ENCODE measurements at places on chromosomes 1 and 21. TPM values are rescaled to one million over a fixed set of nuclear protein-coding genes. Genes with fewer than 3 reads are reported as not detected.

DNA sequence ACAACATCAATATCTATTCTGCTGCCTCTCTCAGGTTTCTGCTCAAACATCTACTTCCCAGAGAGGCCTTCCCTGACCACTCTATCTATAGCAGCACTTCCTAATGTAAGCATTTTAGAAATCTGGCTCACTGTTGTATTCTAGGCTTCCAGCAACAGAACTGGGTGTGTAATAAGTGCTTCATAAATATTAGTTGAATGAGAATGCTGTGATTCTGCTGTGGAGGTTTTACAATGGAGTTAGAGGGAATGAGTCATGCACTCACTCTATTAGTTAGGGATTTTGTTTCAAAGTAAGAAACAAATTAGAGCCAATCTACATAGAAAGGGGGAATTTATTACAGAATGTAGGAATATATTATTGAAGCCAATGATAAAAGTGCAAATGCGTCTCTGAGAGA lies 38.6 kb upstream of the SLC35F3 start:
- DNase-seq = no peak

DNA sequence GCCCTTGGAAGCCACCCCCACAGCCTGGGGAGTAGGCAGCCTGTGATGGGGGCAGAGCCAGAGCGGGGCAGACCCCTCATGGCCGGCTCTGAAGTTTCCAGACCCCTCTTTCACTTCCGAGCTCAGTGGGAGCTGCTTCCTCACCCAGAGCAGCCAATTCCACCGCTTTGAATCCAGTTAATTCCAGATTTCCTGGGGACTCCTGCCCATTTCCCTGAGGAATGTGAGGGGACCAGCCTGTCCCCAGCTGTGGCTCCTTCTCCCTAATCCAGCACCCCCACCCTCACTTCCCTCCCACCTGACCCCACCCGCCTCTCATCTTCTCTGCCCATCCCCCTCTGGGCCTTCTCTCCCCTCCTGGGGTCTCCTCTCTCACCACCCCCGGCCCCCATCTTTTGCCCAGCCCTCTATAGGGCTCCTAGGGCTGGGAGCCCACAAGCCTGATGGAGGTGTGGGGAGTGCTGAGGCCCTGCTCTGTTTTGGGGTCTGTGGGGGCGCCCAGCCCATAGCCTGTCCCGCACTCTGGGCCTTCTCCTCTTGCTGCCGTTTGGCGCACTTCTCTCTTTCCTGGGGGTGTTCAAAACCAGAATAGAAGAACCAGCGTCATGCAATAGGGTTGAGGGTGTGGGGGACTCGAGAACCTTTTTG lies 26.2 kb upstream of the TNFRSF1B start:
- no peak for DNase-seq

GRCh38 chr1:8903410-8903809 lies 24.9 kb upstream of the ENO1 start:
- DNase-seq = no peak

- no peak for DNase-seq
These were observed 8.1 kb downstream of the MFAP2 start for GRCh38 chr1:16972189-16972895.

DNA sequence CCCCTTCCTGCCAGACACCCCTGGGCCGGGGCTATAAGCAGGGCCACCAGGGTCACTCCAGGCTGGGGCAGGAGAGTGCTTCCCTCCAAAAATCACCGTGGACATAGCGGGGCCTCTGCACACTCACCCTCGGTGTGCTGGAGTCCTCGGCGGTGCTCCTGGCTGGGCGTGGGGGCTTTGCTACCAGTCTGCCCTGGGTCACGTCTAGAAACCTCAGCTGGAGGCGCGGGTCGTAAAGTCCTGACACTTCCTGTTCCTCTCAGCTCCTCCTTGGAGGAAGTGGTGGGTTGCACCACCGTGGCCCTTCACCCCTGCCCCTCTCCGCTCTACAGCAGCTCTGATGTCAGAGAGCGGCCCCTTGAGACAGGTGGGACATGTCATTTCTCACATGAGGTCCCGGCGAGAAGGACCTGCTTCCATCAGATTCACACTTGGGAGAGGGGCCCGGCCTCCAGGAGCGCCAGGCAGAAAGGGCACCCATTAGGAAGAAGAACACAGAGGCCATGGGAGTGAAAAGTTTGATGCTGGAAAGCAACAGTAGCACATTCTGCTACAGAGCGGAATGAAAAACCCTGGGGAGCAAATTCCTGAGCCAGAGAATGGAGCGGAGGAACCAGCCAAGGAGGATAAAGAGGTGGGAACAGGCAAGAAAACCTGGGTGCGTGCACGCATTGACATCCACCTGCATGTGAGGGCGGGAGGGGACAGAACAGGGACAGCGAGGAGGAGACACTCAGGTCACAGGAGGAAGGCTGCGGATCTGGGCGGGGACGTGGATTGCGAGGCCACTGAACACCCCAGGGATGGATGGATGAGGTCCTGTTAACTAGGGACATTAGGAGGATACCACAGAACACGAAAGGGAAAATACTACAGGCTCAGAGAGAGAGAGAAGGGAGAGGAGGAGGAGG lies at the start of gene ITGB2:
TSS of gene ITGB2 (minus strand) at position 206 of the 911 bp plus-strand sequence. CDS start 10,117 bp downstream, outside the sequence.
- DNase-seq = peak; percentile 84

DNA sequence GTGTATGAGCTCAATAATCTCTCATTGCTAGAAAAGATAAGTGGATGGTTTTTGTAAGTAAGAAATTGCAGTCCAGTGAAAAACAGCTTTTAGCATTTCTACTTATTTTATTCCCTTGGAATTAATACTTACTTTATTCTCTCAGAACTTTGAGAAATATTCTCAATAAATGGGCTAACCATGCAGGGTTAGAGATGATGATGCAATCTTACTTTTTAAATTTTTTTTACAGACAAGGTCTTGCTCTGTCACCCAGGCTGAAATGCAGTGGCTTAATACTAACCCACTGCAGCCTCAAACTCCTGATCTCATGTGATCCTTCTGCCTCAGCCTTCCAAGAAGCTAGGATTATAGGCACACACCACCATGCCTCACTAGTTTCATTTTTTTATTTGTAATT lies 440.8 kb upstream of the ZP4 start:
- no peak for DNase-seq

GRCh38 chr1:42830631-42831030 lies 13.4 kb upstream of the SVBP start:
- DNase-seq = no peak

DNA sequence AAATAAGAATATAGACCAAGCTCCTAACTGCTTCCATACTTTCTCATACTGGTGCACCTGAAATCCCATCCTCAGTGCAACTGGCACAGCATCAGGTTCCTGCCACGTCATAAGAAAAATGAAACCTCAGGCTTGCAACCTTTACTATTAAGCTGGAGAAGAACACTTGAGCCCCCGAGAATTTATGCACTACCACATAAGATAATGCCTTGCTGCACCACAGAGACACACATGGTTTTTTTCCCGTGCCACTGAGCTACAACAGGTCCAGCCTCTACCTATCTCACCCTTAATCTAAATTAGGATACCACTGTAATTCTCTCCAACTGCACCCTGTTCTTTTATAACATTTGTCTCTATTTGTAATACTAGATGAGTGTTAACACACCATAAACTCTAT lies 174.5 kb downstream of the DENND1B start:
- no peak for DNase-seq

DNA sequence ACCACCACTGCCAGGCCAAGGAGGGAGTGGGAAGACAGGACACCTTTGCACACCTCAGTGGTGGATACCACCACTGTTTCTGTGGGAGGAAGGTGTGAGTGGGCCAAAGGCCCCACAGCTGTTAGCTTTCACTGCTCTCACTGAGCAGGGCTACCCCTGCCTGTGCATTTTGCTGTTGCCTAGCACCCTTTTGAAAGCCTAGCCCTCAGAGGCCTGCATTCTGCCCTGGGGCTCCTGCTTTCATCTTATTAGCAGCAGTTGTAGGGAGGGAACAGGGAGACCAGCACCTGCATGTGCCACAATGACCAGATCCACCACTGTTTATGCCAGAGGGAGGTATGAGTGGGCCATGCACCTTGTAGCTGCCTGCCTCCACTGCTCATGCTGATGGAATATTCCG lies 110.9 kb upstream of the C21orf91 start:
- no peak for DNase-seq

The DARS2 gene
- 22.3 TPM for polyA plus RNA-seq

The CD58 gene
- 13.4 TPM for polyA plus RNA-seq

The PALMD gene
- 27.7 TPM for polyA plus RNA-seq

The NBPF15 gene
- polyA plus RNA-seq = 84.1 TPM

The GBP5 gene
- polyA plus RNA-seq = 1.2 TPM
